T-helper 17 cell (primary cell): ENCODE measurements at places on chromosomes 5 and 9. TPM values are rescaled to one million over a fixed set of nuclear protein-coding genes. Genes with fewer than 3 reads are reported as not detected.

Gene SOHLH1
- not detected for total RNA-seq

Gene NTRK2
- total RNA-seq, result 1.1 TPM

GRCh38 chr9:79040671-79041070, 531.1 kb upstream of the TLE4 start:
- no peaks in the 10 kb centered on the region for H3K27me3 ChIP-seq
- no peak overlapping the region for H3K4me3 ChIP-seq
- no peak for DNase-seq
- H3K36me3 ChIP-seq, result no peaks in the 10 kb centered on the region

DNA sequence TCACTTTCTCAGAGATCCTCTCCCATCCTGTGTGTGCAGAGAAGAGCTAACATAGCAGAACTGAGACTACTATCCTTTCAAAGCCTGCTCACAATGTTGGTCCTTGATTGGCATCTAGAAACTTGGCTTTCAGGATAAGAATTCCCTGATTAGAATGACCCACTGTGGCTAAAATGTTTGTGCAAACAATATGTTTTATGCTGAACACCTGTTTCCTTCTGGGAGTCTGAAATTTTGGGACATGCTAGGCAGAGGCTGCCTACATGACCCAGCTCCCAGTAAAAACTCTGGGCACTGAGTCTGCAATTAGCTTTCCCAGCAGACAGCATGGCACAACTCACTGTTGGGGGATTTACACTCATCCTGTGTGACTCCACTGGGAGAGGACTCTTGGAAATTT, 78.9 kb downstream of the CFAP95 start:
- no peak for DNase-seq
- no peak overlapping the region for H3K27ac ChIP-seq
- H3K4me3 ChIP-seq, result no peak overlapping the region
- H3K4me1 ChIP-seq, result no peaks in the 10 kb centered on the region
- no peaks in the 10 kb centered on the region for H3K36me3 ChIP-seq

DNA sequence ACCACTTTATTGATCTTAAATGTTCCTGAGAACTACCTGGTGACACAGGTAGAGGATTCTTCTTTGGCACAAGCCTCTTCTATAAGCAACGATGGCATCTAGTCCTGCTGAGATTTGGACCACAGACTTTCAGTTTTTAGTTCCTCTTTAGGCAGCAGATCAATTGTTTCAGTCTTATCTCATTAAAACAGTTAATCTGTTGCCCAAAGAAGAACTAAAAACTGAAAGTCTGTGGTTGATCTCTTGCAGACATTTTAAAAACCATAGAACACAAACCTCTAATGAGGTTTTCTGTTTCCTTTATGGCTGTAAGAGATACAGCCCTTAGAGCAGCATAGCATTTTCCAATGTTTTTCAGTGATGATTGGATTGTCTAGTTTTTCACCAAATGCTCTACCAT, 480.9 kb downstream of the MTRR start:
- no peaks in the 10 kb centered on the region for H3K4me1 ChIP-seq
- H3K36me3 ChIP-seq, result no peaks in the 10 kb centered on the region
- DNase-seq, result no peak
- H3K27me3 ChIP-seq, result no peaks in the 10 kb centered on the region
- H3K4me3 ChIP-seq, result no peak overlapping the region
- no peak overlapping the region for H3K27ac ChIP-seq

GRCh38 chr5:101904736-101905135, 391.3 kb downstream of the SLCO4C1 start:
- no peaks in the 10 kb centered on the region for H3K36me3 ChIP-seq
- no peaks in the 10 kb centered on the region for H3K27me3 ChIP-seq
- H3K27ac ChIP-seq, result no peak overlapping the region

- H3K4me3 ChIP-seq, result peak overlapping the region; percentile 80
- H3K27me3 ChIP-seq, result no peaks in the 10 kb centered on the region
- DNase-seq, result peak; percentile 45
- H3K4me1 ChIP-seq, result peaks cover 48% of the 10 kb centered on the region
Measured at GRCh38 chr5:157603333-157604190, 28.0 kb upstream of the ADAM19 start.

DNA sequence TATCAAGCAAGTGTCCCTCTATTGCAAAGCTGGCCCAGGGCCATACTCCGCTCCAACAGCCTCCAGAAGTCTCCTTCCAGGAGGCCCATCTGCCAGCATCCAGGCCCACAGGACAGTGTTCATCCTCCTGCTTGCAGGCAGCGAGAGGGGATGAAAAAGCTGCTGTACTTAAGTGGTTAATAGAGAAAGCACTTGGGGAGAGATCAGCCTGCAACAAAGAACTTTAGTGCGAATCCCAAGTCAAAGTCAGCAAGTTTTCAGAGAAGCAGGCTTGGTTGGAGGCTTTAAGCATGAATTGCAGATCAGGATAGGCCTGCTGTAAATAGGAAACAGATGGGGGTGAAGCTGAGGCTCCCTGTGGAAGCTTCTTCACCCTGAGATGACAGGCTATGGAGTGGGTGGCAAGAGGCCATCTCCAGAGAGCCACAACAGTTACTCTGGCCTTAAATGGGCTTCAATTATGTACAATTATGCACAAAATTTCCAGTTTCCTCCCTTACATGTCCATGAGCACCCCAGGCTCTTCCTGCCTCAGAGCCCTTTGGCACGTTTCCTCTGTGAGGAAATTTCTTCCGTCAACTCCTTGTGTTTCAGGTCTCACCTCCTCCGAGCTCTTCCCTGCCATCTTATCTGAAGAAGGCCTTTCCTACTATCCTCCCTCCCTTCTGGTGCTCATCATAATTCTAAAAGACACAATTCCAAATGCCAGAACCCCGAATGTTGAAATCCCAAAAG, 98.0 kb upstream of the NR3C1 start:
- no peaks in the 10 kb centered on the region for H3K36me3 ChIP-seq
- DNase-seq, result no peak
- no peak overlapping the region for H3K4me3 ChIP-seq
- H3K27me3 ChIP-seq, result peaks cover 5% of the 10 kb centered on the region
- H3K4me1 ChIP-seq, result no peaks in the 10 kb centered on the region

GRCh38 chr5:169706758-169707450, 69.8 kb downstream of the DOCK2 start:
- no peak overlapping the region for H3K4me3 ChIP-seq
- no peak for DNase-seq
- no peaks in the 10 kb centered on the region for H3K27me3 ChIP-seq
- H3K27ac ChIP-seq, result peak overlapping the region; percentile 57
- H3K36me3 ChIP-seq, result peaks cover 26% of the 10 kb centered on the region
- H3K4me1 ChIP-seq, result peaks cover 9% of the 10 kb centered on the region

DNA sequence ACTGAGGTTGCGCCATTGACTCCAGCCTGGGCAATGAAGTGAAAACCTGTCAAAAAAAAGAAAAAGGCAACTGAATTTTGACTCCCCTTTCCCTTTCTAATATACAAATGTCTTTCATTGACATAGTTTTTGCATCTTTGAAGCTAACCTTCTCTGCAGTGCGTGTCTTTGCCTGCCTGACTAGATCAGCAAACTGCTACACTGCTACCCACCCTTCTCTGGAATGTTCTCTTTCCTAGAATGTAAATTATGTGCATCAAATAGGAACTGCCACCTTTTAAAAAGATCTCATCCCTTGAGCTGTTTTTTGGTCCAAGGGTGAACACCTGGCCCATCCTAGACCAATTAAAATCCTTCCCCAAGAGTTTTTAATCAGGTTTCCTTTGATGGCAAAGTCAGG, 127.6 kb downstream of the SLC28A3 start:
- no peaks in the 10 kb centered on the region for H3K4me1 ChIP-seq
- DNase-seq, result no peak
- H3K4me3 ChIP-seq, result no peak overlapping the region
- H3K27ac ChIP-seq, result no peak overlapping the region

DNA sequence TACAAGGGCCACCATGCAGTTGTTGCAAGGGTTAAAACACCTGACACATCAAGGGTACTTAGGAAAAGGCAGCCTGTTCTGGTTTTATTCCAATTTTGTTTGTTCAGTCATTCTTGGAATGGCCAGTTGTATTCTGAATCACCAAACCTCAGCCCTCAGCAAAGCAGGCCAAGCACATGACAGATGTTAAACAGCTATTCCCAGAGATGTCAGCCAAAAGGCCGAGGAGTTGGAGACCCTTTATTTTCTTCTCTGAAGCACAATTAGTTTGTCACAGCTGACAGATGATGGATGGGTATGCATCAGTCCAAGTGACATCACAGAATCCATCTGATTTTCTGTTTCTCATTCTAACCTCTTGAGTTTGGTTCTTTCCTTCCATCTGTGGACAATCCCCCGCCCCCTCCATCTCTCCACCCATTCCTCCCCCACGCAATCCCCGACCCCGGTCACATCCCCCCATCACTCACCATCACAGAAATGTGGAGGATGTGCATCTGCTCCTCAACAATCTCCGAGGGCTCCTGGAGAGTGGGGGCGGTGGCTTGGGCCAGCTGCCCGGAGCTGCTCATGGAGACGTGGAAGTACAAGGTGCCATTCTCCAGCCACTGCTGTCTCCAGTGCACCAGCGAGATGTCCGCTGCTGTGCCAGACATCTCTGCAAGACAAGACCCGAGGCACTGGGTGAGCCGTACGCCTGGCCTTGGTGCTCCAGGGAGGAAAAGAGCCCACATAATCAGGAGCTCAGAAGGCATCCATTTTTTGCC, 123.8 kb downstream of the ASTN2 start:
- no peak for DNase-seq
- no peak overlapping the region for H3K27ac ChIP-seq
- no peaks in the 10 kb centered on the region for H3K27me3 ChIP-seq

GRCh38 chr9:106936680-106937079, 73.7 kb downstream of the ZNF462 start:
- H3K27ac ChIP-seq, result no peak overlapping the region
- no peaks in the 10 kb centered on the region for H3K4me1 ChIP-seq
- no peaks in the 10 kb centered on the region for H3K27me3 ChIP-seq
